ENCODE measurements at places on chromosomes 11 and 22.
A peak's percentile ranks its signal among the peaks of the same experiment; 100 is the strongest.

DNA sequence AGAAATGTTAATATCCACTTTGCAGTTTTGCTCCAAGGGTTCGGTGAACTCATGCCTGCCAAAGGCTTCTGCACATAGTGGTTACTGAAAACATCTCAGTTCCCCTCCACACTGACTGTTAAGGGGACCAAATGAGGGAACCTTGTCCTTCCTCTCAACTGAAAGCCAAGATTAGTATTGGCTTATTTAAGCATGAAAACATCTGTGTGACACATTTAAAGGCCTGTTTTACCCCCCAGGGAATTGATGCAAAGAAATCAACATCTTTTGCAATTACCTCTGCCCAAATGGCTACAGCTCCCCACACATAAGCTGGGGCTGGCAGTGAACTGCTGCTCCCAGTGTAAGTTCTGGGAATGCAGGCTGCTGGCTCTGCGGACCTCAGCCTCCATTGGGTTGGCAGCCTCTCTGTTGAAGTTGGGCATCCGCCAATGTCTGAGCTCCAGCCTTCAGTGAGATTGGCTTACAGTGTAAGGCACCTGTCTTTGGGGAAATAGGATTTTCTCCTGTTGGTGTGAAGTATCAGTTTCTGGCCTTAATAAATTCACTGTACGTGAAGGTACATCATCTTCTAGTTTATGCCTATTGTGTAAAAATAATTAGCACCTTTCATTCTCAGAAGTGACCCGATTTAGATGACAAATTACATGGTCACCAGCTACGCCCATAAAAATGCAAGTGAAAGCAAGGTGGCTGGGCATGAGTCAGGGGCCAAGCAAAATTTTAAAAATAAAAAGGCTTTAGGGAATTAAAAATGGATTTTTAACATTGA lies 213.4 kb upstream of the SYN3 start:
- no peak for DNase-seq

GRCh38 chr22:28333088-28333487 lies 346.6 kb downstream of the TTC28 start:
- no peak for DNase-seq

DNA sequence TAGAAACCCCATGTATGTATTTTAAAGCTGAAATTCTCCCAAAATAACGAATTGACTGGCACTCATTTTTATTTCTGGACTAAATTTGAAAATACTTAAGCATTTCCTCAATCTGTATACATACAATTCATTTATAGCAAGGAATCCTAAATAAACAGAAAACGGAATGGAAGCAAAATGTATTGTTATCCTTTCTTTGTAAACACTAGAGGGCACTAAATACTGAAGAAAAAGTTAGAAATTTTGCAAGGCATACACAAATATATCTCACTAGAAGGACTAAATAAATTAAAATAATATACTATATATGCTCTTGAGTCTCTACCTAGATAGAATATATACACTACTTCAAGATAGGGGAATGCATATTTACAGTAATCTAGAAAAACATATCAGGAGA lies 23.1 kb upstream of the ANO5 start:
- DNase-seq: no peak

DNA sequence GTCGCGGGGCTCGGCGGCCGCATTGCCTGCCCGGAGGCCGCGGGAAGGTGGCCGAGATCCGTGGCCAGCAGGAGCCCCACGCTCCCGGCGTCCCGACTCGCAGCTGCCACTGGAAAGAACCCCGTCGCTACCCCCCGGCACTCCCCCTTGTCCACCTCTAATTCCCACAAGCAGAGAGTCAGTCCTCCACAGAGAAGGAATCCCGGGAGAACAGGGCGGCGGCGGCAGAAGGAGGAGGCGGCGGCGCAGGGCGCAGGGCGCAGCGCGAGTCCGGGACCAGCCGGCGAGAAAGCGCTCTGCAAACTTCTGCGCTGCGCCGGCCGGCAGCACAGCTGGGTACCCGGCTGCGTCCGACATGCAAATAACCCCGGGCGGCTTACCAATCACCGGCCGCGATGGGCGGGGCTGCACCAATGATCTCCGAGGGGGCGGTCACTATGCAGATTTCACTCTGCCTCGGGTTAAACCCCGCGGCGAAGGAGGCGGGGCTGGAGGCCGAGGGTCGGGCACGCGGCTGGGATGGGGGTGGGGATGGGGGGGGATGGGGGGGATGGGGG lies at the start of gene ABTB2:
TSS of gene ABTB2 (minus strand) at position 310 of the 557 bp plus-strand sequence.
- DNase-seq: peak; percentile 98

- no peak for DNase-seq
Observed at GRCh38 chr11:32029721-32030120, 61.2 kb upstream of the RCN1 start.

DNA sequence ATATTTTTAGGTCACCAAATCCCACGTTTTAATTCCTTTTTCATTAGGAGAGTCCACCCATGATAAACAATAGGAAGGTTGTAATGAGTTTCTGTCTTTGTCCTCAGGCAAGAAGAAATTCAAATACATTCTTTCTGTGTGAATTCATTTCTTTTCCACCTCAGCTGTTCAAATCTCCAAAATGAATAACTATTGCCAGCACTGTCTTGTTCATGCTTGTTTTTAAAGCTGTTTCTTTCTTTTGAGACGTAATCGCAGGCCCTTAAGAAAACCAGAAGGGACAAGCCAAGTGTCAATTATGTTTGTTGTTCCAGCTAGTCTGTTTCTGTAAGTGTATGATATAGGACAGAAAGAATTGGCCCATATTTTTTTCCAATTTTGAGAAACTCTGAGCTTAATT lies 20.2 kb downstream of the MMP27 start:
- no peak for DNase-seq

DNA sequence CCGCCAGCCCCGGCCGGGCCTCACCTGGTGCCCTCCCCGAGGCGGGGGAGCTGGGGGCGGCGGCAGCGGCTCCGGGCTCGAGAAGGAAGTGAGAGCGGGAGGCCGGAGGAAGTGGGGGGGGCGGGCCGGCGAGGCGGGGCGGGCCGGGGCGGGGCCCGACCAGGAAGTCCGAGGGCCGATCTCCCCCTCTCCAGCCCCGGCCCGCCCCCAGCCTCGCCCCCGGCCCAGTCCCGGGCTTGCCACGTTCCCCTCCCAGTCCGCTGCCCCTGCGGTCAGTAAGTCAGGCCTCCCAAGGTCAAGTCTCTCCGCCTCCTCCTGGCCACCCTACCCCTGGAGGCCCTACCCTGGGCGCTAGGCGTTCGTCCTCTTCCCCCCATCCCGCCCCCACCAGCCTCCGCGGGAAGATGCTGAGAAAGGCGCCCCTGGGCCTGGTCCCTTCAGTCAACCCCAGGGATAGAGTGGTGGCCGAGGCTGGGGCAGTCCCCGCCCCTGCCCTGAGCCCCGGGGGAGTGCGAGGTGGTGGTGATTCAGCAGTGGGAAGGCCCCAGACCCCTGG lies at the start of gene RHOG:
TSS of gene RHOG (minus strand) at position 90 of the 556 bp plus-strand sequence. CDS start 12,821 bp downstream, outside the sequence.
- DNase-seq: no peak

DNA sequence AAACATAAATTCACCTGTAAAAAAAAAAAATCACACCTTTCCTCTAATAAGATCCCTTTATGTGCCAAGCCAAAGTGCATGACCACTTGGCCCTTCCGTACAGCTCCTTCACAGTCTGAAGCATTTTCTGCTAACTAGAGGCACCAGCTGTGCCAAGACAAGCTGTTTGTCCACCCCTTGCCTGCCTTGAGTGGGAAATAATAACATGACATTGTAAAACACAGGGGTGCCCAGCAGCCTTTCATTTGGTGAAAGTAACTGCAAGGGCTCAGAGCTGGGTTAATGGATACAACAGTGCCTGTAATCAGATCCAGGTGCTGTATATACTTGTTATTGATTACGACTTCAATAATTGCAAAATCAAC lies 59.2 kb downstream of the DDIAS start:
- DNase-seq: no peak
